ENCODE measurements at places on chromosomes 5 and 9.

DNA sequence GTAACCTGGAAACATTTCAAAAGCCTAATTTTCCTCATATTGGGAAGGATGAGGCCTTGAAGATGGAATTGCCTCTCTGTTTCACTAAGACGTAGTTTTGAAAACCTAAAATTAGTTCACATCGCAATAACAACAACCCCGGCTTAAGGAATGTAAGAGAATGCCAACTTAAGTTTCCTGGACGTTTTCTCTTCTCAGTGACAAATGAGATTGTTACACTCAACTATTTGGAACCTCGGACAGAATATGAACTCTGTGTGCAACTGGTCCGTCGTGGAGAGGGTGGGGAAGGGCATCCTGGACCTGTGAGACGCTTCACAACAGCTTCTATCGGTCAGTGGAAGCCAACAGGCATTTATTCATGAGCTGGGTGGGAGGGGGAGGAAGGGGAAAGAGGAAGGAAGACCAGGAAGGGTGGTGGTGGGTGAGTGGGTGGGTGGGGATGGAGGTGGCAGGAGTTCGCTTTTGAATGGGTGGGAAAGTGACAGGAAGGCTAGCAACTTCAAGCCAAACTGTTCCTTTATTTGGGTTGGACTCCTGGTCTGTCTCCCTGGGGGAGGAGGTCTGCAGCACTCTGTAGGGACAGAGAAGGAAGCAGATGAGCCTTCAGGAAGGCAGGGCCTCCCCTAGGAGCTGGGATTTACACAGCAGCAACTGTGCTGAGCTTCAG lies 83.4 kb downstream of the TEK start:
- DNase-seq = no peak

GRCh38 chr5:102770803-102771202 lies 15.7 kb downstream of the PAM start:
- DNase-seq = no peak

DNA sequence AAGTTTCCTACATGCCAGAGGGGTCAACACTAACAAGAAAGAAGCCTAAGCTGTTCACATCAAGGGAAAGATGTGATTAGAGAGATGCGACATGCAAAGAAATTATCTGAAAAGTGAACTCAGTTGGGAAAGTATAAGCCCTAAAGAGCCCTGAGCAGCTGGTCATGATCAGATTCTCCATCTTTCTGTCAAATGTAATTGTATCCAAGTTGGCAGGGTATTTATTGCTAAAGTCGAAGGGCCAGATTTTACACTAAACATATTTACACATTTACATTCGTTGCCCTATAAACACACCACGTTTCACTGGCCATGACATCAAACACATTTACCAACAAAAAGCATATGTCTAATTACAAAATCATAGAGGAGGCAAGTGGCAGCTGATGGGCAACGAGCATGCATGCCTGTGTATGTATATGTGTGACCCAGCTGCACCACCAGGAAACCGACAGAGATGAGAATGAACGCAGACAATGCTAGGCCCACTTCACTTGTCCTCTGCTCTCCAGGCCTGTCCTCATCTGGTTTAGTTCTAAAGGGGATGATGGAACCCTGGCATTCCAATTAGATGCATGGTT lies 6.3 kb downstream of the FOXD1 start:
- DNase-seq = no peak

DNA sequence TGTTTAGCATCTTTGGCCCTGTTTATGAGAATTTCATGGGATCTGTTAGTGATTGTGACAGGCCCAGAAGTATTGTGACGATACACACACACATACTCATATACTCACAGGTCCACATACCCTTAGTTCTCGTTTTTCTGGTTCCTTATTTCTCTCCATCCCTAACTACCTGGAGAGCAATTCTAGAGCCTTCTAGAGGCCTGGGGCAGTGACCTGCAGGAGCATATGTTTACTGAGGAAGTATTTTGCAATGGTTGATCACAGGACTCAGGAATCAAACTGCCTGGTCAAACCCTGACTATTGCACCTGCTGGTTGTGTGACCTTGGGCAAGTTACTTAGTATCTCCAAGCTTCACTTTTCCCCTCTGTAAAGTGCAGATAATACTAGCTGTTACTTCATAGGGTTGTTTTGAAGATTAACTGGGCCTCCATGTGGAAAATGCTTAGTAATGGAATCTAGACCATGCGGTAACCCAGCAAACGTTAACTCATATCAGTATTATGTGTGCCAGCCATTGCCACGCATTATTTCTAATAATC lies 8.7 kb downstream of the PAPPA start:
- no peak for DNase-seq

- no peak for DNase-seq
Observed at GRCh38 chr5:118967059-118967508, 21.3 kb downstream of the DTWD2 start.

GRCh38 chr9:122088880-122089706 lies 4.0 kb downstream of the TTLL11 start:
- no peak for DNase-seq

DNA sequence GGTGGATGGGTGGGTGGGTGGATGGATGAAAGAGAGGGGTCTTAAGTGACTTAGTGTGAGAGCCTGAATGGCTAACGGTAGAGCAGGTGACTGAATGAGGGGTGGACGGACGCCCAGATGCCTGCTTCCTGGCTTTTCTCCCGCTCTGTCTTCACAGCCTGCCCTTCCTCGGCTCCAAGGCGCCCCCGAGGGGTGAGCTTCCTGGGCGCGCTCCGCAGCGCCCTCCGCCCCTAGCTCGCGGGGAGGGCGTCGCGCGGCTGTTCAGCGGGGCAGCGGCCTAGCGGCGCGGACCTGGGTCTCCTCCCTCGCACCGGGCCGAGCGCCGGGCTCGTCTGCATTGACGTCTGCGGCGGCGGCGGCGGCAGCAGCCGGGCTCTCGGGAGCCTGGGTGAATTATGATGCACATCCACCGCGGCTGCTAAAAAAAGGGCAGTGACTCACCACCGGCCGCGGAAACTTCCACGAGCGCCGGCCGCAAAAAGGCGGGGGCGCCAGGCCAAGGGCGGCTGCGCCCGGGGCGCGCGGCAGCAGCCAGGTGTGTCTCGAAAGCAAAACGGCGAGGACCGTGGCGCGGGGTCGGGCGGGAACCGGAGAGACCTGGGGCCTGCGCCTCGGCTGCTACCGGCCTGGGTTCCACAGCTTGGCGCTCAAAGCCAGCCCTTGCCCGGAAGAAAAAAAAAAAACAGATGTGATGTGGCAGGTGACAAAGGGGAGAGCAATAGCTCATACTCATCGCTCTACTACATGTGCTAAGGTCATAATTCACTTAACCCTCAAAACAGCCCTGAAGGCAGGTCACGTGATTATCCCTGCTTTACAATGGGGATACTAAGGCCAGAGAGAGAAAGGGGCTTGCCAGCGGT lies 143.0 kb upstream of the ADRA1B start:
- peak; percentile 84 for DNase-seq

DNA sequence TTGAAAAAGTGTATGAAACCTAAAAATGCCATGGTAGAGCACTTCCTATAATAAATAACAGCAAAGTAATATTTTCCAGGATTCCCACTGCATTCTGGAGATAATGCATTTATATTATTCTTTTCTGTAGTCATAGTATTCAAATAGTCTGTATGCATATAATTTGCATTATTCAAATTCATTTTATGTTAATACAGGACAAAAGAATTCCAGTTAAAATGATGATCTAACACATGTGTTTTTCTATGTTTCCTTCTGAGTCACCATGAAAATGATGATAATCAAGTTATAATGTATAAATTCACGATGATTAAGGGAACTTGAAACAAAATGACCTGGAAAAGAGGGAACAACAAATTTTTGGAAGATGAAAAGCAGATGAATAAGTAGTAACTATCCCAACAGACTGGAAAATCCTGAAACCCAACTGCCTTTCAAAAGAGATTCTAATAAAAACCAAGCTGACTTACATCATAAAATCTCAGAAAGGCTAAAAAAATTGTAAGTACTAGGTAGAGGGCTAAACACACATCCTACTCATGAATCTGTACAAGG lies 358.6 kb upstream of the PAPPA start:
- no peak for DNase-seq

- no peak for DNase-seq
Observed at GRCh38 chr9:109969573-109970237, 189.7 kb downstream of the PALM2AKAP2 start.

- DNase-seq = no peak
Observed at GRCh38 chr5:141392429-141393198, at the start of gene PCDHGA8. Gene PCDHGA8, plus strand, starts transcription at chr5:141392633. Its CDS starts 181 bp downstream, at chr5:141392814.

GRCh38 chr9:130290291-130291181 lies 25.0 kb downstream of the HMCN2 start:
- DNase-seq = no peak

- DNase-seq = no peak
Observed at GRCh38 chr5:17720071-17720470, 85.8 kb downstream of the TAF11L14 start.

DNA sequence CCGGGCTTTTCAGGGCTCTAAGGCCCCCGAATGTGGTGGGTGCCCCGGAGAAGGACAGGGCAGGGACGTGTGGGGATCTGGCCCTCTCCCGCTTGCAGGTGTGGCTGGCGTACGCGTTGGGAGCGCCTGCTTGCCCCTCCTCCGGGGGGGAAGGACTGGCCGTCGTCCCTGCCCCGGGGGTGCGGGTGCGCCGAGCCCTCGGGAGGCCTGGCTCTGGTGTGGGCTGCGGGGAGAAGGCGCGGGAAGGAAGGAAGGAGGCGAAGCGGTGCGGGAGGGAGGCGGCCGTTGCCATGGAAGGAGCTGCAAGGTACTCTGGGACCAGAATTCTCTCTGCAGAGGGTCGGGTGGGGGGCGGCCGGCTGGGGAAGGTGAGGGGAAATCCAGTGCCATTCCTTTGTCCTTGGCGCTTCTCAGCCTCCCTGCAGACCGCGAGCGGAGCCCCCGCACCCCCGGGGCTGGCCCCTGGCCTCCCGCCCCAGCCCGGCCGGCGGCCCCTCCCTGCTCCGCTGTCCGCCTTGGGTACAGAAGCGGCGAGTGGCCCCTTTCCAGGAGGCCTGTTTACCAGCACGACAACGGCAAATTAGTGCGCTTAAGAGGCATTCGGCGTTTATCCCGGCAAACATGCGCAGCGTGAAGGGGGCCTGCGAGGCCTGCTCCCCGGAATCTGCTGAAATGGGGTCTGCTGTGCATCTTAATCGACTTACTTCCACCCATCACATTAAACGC lies 67.1 kb upstream of the UNC5A start:
- DNase-seq = no peak

DNA sequence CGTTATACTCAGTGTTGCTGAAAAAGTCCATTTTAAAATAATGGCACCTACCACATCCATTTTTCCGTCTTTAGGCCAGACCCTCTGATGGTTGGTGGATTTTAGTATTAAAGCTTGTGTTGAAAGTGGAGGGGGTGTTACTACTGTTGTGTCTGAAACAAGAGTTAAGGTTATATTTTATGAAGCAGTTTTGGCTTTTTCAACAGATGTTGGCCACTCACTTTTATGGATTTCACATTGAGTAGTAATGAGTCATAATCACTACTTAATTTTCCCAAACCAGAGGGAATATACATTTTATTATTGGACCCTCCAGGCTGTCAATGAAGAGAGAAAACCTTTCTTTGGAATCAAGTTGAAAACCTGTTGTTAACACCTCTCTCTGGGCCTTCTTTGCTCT lies 88.0 kb downstream of the TRIO start:
- no peak for DNase-seq

- DNase-seq = no peak
Observed at GRCh38 chr9:37740631-37741328, 12.8 kb upstream of the TRMT10B start.

DNA sequence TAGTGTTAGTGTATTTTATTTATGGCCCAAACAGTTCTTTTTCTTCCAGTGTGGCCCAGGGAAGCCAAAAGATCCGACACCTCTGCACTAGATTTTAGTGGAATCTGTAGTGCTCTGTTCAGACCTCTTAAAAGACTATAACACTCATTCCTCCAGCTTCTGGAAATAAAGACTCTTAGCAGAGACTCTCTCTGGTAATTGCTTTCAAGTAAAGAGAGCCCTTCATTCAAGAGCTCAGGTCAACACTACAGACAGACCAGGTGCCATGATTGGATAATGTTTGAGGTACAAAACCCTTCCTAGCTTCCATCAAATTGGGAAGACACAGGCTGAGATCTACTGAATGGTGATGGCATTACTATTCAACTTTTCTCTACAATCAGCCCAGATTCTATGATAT lies 255.8 kb downstream of the PRDM9 start:
- DNase-seq = no peak

GRCh38 chr5:158634714-158635113 lies 465.0 kb downstream of the EBF1 start:
- no peak for DNase-seq

- no peak for DNase-seq
Observed at GRCh38 chr9:124046189-124046588, 34.6 kb downstream of the LHX2 start.

DNA sequence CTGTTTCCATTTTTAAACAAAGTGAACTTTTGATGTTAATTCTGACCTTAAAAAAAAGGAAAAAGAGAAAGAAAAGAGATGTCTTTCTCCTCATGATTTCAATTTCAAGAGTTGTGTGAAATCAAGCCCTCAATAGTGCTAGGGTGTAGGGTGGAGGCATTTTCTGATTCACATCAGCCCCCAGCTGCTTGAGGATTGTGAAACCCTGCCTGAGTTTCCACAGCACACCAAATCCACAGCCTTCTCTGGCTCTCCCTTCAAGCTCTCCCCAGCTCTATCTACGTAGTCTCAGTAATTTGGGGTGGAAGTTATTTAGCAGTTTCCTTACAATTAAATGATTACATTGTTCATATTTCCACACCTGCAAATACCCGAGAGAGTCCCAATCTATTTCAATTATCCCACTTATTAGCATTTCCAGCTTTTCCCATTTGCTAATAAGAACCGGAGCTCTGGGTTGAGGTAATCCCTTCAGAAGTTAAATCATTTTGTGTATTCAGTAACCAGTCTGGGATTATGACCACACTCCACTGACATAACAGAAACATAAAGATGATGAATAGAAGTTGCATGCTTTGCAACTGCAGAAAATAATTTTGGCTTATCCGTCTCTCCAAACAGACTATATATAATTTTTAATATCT lies 54.9 kb downstream of the MTX3 start:
- DNase-seq = no peak

GRCh38 chr9:68495247-68495646 lies 45.4 kb downstream of the TMEM252 start:
- no peak for DNase-seq

DNA sequence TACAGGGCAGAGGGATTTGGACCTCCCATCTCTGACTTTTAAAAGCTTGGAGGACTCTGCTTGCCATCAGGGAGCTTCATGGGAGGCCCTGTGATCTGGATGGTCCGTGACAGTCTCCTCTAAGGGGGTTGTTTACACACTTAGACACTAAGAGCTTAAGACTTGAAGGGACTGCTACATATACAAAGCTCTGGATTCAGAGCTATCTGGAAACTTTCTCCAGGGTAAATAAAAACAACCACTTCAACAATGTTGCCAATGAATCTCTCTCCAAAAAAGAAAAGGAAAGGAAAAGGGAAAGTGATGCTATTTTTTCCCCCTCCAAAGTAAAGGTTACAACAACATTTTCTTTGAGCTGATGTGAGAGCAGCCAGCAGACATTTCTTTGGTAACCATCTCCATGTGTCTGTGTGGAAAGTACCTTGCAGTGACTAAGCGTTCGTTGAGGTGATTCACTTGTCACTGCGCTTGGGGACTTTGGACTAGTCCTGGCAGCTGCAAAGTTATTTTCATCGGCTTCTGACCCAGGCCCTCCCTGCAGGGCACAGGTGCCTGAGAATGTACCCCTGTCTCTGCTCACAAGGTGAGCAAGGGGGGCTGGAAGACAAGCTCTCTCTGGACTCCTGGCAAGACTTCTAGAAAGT lies 262.1 kb upstream of the KLF4 start:
- DNase-seq = no peak
